ENCODE measurements at places on chromosomes 1 and 21.
A peak's percentile ranks its signal among the peaks of the same experiment; 100 is the strongest.

DNA sequence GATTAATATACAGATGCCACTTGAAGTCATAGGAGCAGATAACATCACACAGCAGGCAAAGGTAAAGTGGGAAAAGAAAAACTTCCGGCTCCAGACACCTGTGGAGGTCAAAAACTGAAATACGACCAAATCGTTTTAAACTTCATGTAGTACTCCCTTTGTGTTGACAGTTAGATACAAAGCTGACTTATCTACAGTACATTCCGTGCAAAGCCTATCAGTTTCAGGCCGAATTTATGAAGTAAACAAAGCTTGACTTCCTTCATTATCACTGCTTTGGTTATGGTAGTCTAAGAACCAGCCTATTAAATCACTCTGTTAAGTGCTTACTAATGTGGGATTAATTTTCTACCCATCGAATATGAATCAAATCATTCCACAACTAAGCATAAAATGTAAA is 156.3 kb downstream of the SMYD3 start:
- no peak for DNase-seq

DNA sequence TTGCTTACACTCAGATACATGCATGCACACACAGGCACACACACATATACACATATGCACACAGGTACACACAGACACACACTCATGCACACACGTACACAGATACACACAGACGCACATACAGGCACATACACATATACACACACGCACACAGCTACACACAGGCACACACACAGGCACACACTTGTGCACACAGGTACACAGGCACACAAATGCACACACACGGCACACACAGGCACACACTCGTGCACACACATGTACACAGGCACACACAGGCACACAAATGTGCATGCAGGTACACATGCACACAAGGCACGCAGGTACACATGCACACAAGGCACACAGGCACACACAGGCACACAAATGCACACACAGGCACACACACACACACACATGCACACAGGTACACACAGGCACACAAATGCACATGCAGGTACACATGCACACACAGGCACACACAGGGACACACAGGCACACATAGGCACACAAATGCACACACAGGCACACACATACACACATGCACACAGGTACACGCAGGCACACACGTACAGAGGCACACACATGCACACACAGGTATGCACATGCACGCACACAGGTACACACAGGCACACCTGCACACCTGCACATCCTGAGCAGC is 110.0 kb downstream of the WDR4 start:
- DNase-seq: no peak

GRCh38 chr21:34647555-34647954 is 21.2 kb upstream of the CLIC6 start:
- no peak for DNase-seq

DNA sequence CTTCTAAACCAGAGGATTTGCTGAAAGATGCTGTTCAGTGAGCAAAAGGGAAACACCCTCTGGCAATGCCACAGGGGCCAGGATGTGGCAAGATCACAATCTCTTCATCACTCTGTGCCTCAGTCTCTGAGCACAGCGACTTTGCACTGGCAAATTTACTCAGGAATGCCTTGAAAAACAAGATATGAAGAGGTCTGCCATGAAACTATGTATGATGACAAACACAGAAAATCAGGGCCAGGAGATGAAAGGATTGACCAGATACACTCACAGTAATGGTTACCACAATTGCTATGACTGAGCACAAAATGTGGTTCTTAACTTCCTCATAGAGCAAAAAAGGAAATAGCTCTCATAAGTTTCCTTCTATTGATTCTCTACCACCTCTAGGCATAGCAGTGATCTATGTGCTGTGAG is 5.8 kb downstream of the TTC13 start:
- DNase-seq: no peak

DNA sequence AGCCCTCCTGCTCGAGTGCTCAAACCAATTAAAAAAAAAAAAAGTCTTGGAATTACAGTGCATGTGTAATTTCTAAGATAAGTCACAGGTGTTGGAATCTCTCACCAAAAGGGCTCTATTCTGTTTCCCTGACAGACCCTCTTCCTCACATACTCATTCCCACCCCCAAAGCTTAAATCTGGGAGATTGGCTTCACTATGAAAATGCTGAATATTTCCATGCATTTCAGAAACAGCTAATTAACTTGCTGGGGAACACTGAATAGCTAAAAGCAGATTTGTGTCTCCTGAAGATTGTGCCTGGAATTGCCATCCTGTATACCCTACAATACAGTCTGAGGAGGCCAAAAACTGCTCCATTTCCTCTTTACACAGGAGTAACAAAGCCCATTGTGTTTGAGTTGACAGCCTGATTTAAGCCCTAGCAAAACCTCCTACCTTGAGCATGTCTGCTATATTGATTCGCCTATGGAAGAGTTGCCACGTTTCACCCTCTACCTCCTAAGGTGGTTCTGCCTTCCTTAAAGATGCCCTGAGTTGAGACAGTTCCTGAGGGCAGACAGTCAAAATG is 1.4 kb upstream of the PIK3R3 start:
- no peak for DNase-seq

GRCh38 chr1:201535046-201535918 is 3.6 kb upstream of the NAV1 start:
- no peak for DNase-seq

DNA sequence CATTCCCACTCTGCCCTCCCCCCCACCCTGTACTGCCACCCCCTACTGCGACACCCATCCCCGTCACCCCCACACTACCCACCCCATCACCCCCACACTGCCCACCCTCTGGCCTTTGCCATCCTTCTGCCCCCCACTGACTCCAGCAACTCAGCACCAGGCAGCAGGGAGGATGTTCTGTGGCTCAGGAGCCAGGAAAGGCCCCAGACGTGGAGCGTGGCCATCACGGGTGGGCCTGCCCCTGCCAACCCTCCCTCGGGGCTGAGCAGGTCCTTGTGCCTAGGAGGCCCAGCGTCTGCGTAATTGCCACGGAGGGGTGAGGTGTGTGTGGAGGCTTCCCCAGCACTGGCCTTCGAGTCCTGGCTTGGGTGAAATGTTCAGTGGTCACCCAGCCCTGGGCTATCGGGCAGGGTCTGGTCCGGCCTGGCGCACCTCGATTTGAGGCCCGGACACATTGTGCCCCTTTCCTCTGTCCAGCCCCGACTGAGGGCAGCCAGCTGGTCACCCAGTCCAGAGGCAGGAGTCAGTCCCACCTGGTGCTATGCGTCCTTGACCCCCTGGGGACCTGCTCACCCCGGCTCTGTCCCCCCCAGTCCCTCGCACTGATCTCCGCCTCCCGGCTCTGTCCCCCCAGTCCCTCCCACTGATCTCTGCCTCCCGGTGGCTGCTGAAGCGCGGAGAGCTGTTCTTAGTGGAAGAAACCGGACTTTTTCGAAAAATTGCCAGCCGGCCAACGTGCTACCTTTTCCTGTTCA is 23.0 kb downstream of the ARHGEF16 start:
- no peak for DNase-seq

DNA sequence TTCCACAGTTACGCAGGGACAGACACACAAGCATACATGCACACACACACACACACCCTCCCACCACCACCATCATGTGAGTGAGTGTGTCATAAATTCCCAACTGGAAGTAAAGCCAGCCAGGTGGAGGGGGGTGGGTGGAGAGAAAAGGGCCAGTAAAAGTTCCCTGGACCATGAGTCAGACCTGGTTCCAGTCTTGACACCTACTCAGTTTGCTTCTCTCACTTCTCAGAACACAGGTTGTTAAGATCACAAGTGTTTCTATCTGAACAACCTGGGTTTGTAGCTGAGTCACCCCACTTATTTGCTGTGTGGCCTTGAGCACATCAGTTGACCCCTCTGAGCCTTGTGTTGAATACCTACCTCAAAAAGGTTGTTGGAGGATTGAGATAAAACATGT is 9.6 kb downstream of the EPHA10 start:
- DNase-seq: no peak

DNA sequence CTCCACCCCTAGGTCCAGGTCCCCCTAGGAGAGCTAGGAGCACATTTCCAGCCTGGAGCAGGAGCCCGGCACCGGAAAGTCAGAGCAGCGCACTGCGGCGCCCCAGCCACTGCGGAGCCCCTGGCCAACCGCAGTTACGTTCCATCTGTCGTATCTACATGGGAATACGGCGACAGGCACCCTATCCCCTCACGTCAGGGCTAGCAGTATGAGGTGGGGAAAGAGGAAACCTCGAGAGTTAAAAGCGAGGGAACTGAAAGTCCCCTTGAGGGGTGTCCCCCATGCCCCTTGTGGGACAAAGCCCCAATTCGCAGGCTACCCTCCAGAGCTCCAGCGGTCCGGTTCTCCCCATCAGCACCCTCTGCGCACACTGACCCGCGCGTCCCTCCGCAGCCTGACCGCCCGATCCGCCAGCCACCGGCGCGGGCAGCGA is 995 bp downstream of the COLGALT2 start:
- no peak for DNase-seq

- DNase-seq: no peak
Measured at GRCh38 chr1:162197041-162197531, 127.6 kb downstream of the NOS1AP start.

- DNase-seq: no peak
Measured at GRCh38 chr1:10830961-10831668, 34.7 kb upstream of the CASZ1 start.

GRCh38 chr1:22292011-22292788 is 149.3 kb upstream of the WNT4 start:
- no peak for DNase-seq

- no peak for DNase-seq
Measured at GRCh38 chr1:32886828-32887414, 630 bp downstream of the HPCA start.

- DNase-seq: peak; percentile 21
Measured at GRCh38 chr1:75188892-75189291, 54.7 kb downstream of the LHX8 start.

DNA sequence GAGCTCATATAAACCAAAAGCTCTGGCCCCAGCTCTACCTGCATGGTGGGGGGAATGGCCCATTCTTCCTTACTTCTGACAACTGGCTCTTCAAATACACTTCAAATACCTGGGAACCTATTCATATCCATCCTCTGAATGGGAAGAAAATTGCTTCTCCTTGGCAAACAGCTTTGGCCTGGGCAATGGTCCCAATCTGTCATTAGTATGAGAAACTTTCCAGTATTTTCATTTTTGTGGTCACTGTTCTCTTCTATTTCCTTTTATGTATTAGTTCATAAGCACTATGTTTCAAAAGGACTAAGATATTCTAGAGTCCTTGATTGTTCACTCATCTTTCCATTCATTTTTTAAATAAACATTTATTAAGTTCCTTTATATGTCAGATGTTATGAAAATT is 5.2 kb upstream of the HSD3B2 start:
- no peak for DNase-seq

DNA sequence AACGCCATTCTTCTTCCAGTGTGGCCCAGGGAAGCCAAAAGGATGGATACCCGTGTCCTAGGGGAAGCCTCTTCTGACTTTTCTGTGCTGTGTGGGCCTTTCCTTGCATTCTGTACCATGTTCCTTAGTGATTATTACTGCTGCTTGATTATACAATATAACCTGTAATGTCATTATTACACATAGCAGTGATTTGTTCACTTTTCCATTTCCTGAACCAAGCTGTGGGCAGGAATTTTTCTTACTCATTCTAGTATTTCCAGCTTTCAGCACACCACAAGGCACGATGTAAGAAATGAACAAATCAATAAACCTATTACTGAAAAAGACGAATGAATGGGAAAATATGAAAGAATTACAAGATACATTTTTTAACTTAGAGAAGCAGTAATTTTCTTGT is 8.4 kb upstream of the USP33 start:
- DNase-seq: no peak

GRCh38 chr1:159483501-159483900 is 44.0 kb downstream of the OR10J1 start:
- no peak for DNase-seq

DNA sequence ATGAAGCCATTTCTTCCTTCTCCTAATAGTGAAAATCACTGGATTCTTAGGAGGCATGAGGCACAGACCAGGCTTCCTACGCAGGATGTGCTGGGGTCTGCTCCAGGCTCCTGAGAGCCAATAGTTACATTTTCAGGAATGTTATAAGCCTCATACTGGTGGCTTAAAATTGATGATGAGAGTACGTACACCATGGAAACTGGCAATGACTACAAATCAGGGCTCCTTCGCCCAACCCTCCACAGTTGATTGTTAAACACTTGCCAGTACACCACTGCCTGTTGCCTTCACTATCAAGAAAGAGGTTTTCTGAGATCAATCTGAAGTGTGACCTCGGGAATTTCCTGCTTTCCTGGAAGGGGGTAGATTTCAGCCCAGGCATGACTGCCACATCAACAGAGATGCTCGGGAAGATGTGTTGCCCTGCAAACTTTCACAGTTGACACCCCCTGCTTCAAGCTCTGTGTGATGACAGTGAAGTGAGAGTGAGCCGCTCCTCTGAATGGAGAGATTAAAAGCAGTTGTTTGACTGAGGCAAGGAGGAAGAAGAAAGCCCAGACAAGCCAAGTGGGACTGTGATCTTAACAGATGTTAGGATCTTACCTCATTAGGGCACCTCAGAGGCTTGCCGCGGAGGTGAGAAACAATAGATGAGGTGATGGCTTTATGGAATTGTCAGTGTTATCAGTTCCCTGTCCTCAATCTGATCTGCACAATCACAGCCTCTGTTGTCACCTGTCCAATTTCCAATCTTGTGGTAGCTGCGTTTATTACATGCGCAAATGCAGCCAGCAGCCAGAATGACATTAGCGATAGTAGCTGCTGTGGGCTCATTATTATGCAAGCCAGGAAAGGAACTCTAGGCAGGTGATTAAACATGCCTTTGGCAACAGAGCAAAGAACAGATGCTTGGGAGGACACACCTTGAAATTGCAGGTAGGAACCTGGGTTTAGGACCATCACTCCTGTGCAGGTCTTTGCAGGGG is 277.3 kb downstream of the KAZN start:
- no peak for DNase-seq

DNA sequence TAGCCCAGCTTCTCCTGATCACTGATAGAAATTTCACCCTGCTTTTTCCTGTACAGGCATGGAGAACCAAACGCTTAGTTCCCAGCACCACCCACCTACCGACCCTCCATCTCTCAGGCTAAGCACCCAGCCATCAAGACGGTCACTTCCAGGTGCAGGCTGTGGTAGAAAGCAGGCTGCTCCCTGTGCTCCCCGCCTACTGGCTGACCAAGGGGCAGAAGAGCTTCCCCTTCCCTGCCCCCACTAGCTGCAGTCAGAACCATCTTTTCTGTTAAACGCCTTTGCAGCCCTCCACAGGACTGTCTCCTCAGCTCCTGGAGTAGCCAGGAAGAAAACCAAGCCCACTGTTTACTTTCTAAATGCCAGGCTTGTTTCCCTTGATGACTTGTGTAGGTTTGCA is 23.0 kb downstream of the SPATA46 start:
- no peak for DNase-seq

DNA sequence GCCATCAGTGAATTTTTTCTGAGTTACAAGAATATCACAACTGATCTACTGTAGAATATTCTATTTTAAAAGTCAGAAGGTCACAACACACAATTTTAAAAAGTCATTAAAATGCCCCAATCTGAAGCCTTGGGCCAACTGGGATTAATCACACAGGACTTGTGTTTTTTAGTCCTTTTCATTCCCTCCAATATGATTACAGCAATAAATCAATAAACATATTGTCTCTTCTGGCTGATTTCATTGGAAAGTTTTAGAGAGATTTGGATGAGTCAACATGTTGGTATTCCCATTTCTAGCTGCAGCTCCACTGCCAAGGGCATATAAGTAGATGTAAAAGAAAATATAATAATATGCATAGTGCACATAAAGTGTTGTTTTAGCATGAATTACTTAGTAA is 85.8 kb downstream of the NIBAN1 start:
- no peak for DNase-seq

Measured in right lung (tissue), 10 donors.